ENCODE measurements at places on chromosomes 11 and 22. TPM values are rescaled to one million over a fixed set of nuclear protein-coding genes. Genes with fewer than 3 reads are reported as not detected.
A peak's percentile ranks its signal among the peaks of the same experiment; 100 is the strongest.

DNA sequence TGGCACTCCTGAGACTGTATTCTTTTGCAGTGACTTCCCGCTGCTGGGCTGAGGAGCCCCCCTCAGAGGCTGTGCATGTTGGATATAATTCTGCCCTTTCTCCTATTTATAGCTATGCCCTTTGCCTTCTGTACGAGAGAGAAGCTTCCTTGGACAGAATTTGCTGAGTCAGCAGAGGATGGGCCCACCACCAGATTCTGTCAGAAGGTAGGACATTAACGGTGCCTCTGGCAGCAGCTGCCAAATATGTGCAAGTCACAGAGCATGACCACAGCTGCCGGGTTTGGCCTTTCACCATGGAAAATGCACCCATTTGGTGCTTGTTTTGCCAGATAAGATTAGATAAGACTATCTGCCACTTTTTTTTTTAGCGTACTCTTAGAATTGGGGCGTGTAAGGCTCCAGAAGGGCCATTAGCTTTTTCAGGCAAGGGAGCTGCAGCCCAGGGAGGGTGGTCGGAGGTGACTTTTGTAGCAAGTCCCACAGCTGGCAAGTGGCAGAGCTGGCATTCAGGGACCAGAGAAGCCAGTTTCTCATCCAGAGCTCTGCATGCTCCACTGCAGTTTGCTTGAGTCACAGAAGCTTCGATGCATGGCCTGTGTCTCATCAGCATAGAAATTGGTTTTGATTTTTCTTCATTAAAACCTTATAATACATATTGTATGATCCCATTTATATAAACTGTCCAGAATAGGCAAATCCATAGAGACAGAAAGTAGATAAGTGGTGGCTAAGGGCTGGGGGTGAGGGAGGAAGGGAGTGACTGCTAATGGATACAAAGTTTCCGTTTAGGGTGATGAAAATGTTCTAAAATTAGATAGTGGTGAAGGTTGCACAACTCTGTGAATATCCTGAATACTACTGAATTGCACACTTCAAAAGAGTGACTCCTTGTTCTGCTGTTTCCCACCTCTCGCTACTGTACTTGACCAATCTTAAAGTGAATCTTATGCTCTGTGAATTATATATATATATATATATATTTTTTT is 15.8 kb downstream of the UPB1 start:
- no peak for DNase-seq

DNA sequence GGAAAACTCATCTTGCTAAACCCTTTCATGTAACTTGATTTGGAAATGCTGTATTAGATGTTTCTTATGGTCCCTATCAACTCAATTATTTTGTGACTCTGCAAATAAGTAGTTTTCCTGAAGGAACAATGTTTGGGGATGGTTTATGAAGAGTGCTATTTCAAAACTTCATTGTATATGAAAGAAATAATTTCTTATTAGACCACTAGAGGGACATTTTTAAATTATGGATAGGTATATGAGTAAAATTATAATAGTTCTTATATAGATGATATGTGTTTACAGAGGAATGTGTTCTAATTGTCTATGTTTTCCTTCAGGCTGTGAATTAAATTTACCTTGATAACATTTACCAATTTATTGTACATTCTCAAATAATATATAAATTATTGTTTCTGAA is 509.4 kb upstream of the RAG2 start:
- no peak for DNase-seq

- DNase-seq = no peak
Measured at GRCh38 chr11:126663749-126664592, 308.5 kb downstream of the ST3GAL4 start.

GRCh38 chr22:23216461-23217170 is 36.3 kb downstream of the BCR start:
- no peak for DNase-seq

DNA sequence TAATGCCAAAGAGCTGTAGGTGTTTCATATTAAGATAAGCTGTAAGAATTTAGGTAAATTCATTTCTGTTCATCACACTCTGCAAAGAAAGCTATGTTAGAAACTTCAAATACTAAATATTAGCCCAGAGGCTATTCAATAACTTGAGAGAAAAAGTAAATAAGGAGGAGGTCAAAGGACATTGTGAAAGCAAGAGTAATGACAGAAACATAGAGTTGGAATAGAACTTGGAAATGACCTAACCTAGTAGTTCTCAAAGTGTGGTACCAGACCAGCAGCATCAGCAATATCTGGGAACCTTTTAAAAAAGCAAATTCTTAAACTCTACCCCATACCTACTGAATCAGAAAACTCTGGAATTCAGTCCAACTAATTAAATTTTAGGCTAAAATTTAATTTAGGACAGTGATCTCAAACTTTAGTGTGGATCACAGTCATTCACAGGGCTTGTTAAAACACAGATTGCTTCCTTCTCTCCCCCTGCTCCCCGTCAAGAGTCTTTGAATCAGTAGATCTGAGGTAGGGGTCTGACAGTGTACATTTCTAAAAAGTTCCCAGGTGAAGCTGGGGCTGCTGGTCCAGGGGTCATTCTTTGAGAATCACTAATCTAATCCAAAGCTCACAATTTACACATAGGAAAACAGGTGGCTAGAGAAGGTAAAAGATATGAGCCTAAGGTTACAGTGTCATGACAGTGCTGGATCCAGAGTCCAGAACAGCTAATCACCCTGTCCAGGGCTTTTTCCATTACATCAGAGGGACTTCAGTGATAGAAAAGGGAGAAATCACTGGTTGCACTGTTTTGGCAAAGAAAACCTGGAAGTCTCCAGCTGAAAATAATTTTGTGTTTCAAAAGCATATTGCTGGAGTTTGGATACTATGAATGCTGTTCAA is 241.1 kb downstream of the SOX6 start:
- no peak for DNase-seq

GRCh38 chr22:32175683-32176644 is 16.9 kb upstream of the C22orf42 start:
- DNase-seq = no peak

DNA sequence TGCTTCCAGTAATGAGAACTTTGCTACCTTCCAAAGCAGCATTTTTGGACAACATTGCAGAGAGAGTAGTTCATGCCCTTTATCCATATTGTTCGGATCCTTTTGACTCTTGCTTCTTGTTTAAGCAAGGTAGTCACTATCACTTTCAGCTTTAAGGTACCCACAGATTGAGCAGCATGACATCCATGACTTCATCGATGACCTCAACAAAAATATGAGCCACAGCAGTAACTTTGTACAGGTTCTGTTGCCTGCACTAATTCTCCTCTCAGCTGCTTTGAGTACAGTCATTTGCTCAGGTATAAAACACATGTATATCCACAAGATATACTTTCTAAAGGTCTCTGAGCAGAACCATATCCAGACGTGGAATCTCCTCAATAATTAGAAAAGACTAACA is 546.3 kb downstream of the SOX6 start:
- no peak for DNase-seq

DNA sequence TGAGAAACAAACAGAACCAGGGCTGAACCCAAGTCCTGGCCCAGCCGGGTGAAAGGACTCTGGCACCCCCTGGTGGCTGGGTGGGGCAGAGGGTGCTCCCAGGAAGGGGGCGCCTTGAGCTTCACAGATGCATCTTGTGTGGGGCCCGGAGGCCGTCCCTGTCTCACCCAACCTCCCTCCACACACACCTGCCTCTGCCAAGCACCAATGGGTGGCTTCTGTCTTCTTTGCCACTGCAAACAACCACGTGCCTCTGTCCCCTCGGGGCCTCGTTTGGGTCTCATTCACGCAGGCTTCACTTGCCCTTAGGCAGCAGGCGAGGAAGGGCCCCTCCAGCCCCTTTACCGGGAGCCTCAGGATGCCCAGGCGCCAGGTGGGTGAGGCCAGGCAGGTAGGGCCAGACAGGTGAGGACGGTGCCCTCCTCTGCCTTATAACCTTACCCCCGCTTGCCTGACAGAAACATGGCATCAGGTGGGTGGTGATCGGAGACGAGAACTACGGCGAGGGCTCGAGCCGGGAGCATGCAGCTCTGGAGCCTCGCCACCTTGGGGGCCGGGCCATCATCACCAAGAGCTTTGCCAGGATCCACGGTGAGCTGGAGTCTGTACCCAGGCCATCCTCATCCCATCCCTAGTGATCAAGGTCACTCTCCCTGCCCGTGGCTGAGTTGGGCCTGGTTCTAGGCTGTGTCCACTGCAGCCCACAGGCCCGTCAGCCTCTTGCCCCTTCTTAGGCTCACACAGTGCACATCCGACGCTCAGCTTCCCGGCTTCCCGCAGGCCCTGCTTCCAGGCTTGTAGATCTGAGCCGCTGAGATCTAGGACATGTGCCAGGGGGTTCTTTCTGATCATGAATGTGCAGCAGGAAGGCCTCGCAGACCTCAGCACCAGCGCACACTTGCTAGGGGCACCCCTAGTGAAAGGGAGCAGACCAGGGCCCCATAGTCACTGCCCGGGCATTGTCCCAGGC is 17.2 kb downstream of the POLR3H start:
- DNase-seq = peak; percentile 55

Gene CABP7
- total RNA-seq = not detected

DNA sequence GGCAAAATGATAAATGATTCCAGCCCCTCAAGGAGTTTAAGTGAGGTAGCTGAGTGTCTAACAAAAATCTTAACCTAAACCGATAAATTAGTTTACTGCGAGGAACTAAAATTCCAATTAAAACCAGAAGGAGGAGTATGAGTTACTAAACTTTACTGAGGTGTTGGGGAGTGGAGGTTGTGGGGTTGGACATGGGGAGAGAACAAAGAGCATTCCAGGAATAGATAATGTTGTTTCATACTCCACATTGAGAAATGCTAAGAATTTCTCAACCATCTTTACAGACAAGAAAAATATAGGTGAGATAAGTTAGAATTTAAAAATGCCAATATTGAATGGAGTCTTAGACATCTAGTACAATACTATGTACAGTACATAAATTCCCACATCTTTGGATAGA is 488.6 kb downstream of the METTL15 start:
- DNase-seq = no peak

- no peak for DNase-seq
Measured at GRCh38 chr11:131737357-131737756, 366.9 kb downstream of the NTM start.

Gene SYT13
- total RNA-seq = 22.1 TPM

Gene MPPED2
- 1.4 TPM for total RNA-seq

DNA sequence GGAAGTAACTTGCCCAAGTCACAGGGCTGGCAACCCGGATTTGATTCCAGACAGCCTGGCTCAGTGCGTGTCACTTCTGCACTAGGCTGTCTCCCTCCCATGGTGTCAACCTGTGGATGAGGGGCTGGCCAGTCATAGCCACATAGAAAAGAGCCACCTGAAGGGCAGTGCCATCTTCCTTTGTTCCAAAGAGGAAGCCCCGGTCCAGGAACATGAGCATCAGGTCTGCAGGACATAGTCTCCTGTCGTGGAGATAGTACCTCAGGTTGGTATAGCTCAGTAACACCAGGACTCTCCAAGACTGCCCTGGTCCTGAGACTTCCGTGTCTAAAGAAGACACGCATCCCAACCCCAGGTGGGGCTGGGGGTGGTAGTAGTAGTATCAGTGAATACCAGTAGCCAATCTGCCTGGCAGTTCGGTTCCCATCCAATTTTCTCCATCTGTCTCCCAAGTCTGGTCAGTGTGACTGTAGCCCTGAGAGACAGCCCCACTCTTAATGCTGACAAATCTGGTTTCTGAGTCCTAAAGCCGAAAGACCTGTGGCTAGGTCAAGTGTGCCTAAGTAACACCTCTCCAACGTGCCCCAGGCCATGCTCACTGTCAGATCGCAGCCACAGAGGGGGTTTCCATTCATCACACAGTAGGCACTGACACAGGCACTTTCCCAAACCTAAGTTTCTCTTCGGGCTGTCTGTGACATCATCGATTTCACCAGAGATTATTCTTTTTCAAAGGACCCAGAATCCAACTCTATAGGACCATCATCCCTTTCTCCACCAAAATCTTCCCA is 33.1 kb downstream of the C11orf58 start:
- no peak for DNase-seq

Gene DSCAML1
- 5.8 TPM for total RNA-seq
